ENCODE measurements at places on chromosomes 5 and 9. TPM values are rescaled to one million over a fixed set of nuclear protein-coding genes. Genes with fewer than 3 reads are reported as not detected.

The PCDHB7 gene
- 4.5 TPM for polyA plus RNA-seq

The GPR150 gene
- not detected for polyA plus RNA-seq

The ROPN1L gene
- 6.2 TPM for polyA plus RNA-seq

The ANKHD1 gene
- 136 TPM for polyA plus RNA-seq

- DNase-seq = no peak
Observed at GRCh38 chr9:13450723-13451122, 171.2 kb upstream of the MPDZ start.

DNA sequence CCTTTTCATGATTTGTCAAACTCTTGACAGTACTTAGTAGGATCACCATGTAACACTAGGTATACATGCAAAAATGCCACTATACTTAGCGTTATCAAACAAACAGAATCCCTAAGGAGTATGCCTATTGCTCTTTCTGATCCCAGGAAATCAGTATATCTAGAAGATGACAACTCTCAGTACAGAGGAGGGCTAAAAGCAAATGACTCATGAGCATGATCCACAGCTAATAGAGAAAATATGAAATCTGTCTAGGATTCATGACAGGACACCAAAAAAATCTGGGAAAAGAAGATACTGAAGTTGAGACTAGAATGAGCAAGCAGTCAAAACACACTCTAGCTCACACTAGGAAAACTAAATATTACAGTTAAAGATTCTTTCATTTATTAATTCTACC lies 89.2 kb downstream of the RAPGEF6 start:
- no peak for DNase-seq

DNA sequence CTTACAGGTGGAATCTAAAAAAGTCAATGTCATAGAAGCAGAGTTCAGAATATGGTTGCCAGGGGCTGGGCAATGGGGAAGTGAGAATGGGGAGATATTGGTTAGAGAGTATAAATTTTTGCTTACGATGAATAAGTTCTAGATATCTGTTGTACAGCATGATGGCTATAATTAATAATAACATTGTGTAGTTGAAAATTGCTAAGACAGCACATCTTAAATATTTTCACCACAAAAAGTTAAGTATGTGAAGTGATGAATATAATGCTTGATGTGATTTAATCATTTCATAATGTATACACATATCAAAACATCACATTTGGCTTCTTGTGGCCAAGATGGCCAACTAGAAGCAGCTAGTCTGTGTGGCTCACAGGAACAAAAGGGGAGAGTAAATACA lies 425.9 kb upstream of the ACO1 start:
- DNase-seq = no peak

The SPATA31D4 gene
- not detected for polyA plus RNA-seq

DNA sequence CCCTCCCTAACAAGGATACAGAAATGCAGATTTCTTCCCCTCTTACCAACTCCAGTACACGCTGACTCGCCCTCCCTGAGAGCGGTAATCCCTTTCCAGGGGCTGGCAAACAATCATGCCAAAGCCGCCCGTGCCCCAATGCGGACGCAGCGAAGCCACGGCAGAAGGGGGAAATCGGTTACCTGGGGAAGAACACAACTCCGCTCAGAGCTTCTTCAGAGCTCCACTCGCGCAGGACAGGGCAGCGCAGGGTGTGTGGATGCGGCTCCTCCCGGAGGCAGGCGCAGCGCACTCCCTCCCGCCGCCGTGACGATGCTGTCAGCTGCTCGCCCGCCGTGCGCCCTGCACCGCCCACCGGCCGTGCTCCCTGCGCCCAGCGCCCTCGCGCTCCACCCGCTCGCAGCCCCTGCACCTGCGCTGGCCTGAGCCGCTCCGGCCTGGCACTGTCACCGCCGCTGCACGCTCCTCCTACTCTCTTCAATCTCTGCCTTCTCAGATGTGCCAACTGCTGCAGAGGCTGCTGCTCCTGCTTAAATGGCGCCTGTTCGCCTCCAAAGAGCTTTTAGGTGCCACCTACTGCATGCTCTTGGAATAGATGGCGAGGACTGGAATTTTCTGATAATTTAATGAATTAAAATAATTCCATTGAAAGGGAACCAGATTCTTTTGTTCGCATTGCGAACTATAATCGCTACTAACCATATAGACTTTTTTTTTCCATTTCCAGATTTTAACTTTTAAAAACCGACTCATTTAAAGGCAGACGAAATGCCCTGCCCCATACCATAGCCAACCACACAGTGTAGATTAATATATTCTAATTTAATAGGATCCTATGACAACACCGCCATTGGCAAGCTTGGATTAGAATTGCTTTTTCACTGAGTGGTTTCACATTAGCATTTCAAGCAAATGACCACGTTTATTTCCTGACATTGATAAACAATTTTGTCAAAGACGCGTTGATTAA lies at the start of gene DIRAS2:
TSS of gene DIRAS2 (minus strand) at position 255 of the 970 bp plus-strand sequence. CDS start 28,997 bp downstream, outside the sequence.
- peak; percentile 51 for DNase-seq

The LHX3 gene
- not detected for polyA plus RNA-seq

The PAEP gene
- not detected for polyA plus RNA-seq

- no peak for DNase-seq
Observed at GRCh38 chr9:133592731-133593409, 16.3 kb downstream of the FAM163B start.

The SLC46A2 gene
- 1.5 TPM for polyA plus RNA-seq

The SIT1 gene
- 0.65 TPM for polyA plus RNA-seq

The KCNV2 gene
- polyA plus RNA-seq = 0.17 TPM

DNA sequence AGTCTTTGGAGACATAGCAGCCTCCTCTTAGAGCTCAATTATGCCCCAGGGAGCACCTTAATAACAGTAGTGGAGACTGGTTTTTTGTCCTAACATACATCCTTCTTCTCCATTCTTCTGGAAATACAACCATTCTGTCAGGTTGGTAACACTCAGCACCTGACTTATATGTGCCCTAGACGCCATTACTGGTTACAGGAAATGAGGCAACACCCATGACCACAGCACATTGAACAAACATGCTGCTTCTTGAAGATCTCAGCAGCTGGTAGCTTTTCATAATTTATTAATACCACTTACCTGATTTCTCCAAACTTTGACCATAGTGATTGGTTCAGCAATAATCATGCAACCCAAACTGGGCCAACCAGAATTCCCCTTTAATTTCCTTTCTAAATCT lies 25.1 kb upstream of the TRPM3 start:
- no peak for DNase-seq

GRCh38 chr9:8224381-8224801 lies 424.8 kb upstream of the DMAC1 start:
- no peak for DNase-seq

DNA sequence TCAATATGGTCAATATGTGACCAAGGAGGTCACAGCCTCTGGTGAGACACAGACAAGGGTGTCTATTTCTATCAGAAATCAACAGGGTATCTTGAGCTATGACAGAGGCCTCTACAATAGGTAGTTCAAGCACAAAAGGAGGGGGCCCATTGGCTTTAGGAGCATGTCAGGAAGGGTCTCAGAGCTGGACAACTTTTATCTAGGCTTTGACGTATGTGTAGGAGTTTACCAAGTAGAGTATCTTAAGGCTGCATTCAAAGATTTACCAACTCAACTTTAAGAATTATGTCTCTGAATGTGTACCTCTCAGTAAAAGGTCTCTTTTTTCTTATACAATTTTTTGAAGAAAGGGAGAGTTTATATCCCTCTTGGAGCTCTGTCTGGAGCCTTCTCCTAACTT lies 297.2 kb downstream of the NSG2 start:
- no peak for DNase-seq

The ADGRV1 gene
- polyA plus RNA-seq = 18.2 TPM

DNA sequence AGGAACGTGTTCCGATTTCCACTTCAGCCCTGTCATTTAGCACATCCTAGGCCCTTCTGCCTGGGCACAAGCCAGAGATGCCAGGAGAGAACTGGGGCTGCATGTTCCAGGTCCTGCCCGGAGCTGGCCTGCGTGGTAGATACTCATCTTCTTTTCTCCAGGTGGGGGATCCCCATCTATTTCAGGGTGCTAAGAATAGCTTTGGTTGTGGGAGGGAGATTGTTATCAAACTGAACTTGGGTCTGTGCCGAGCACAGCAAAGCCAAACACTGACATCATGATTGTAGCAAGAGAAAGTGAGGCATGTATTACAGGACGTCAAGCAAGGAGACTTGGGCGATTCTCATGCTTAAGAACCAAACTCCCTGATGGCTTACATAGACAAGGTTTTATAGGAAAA lies 18.2 kb downstream of the C9orf153 start:
- DNase-seq = no peak

DNA sequence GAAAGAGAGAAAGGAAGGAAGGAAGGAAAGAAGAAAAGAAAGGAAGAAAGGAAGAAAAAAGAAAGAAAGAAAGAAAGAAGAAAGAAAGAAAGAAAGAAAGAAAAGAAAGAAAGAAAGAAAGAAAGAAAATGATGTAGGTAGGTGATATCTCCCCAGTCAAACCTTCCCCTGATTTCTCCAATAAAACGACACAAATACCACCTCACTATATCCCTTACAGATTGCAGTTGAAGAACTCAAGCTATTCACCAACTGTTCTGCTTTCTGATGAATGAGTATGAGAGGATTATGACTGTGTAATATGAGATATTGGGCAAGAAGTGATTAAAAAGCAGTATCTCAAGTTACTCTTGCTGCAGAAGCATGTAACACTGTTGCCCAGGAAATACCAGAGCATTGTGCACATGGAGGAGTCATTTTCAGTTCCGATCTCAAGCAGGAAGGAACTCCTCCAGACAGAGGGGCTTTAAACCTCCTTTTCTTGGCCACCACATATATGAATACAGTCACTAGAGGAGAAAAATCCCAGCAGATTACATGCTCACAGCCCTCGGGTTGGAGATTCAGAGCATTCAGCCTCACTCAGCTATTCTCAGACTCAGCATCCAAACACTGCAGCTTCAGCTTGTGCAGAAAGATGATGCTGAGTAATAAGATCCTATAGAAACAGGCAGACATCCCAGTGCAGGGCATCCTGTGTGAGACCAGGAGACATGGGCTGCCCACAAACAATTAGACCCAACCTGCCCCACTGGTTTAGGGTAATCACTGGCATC lies 61.4 kb downstream of the UGCG start:
- peak; percentile 74 for DNase-seq

The GABRA6 gene
- not detected for polyA plus RNA-seq

DNA sequence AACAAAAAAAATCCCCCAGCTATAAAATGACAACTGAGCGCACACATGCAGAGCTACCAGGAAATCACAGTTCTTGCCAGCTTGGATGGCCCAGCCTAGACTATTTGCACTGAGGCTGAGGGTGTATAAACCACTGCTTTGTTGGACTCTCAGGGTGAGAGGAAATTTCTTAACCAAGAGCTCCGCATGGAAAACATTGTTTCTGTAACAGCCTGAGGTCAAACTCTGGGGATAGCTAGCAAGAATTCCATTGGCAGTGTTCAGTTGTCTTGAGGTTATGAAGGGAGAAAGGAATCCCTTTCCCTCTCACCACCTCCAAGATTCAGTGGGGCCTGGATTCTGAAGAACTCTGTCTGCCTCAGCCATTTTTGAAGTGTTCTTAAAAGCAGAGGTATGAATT lies 360.0 kb downstream of the OSTF1 start:
- DNase-seq = no peak

- no peak for DNase-seq
Observed at GRCh38 chr5:148336704-148337435, 1.5 kb downstream of the SPINK9 start.

GRCh38 chr5:19401032-19401431 lies 587.0 kb downstream of the CDH18 start:
- no peak for DNase-seq

DNA sequence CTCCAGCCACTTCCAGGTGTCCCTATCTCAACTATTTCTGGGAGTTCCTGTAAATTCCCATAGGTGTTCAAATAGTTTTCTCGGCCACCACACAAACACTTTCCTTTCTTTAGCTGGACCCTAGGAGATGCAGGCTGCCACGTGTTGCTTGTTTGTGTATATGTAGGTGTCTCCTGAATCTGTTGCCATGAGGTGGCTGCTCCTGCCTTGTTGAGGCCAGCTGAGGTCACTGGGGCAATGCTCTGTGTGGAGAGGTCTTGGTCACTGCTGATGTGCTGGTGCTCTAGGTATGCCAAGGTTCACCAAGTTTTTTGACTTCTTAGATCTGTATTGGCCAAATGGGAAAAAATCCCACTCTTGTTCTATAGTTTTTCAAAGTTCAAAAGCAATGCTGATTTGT lies 132.5 kb upstream of the CHD1 start:
- DNase-seq = no peak

DNA sequence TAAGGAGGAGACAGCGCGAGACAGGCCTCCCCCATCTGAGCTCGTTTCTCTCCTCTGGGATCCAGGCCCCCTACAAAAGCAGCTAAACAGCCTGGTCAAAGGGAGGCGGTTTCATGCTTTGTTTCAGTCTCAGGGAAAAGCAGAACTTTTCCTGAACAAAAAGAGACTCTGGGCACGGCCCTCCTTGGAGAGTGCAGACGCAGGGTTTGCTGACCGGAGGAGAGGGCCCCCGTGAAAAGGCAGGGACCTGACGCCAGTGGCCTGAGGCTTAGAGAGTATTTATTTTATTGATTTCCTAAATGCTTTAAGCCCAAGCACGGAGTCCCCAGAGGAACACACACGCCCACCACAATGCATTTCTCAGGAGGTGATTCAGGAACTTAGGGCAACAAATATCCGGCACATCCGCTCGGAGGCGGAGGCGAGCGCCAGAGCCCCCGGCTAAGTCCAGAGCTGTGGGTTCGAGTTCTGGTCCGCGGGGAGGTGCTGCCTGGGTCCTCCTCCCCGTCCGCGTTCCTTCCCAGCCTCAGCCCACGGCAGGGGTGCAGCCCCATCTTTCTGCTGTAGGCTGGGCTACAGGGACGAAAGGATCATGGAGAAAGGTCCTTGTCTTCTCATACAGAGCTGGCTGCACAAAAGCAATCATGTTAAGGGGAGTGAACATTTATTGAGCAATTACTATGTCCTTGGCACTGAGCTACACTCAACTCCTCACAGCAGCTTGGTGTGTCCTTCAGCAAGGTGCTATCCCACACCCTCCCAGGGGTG lies 40.0 kb downstream of the PTGES start:
- DNase-seq = no peak

DNA sequence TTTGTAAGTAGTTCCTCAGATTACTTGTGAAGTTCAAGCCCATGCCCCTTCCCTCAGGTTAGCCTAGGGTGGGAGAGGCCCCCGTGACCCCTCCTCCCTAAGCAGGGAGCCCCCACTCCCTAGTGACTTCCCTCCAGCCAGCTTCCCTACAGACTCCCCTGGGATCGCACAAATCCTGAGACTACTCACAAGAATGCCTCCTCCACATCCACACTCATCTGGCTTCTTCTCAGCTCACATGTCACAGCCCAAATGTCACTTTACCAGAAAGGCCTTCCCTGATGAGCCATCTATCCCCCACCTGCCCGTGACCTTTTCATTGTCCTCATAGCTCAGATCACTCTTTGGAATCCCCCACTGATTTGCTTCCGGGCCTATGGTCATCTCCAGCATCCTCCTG lies 96.7 kb upstream of the ARAP3 start:
- no peak for DNase-seq
